ENCODE measurements at places on chromosomes 2 and 18.

GRCh38 chr2:239167766-239168444, 232.9 kb downstream of the HDAC4 start:
- no peak for DNase-seq

- DNase-seq: no peak
Observed at GRCh38 chr2:106269591-106270291, 75.6 kb upstream of the UXS1 start.

DNA sequence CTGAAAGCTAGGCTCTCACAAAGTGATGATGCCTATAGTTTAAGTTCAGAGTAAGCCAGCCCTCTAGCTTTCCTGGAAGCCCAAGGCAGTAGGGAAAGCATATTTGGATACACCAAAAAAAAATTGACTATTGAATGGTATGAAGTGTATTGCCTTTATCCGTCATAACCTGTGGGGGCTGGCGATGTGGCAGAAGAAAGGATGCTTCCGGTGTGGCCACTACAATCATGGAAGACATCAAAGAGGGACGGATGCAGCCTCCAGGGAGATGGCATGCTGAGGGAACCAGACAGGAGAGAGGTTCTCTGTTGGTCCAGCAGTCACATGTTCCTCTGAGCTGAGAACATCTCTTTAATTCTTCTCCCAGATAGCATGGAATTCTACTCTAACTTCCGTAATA, 170.3 kb downstream of the TMEM18 start:
- no peak for DNase-seq

DNA sequence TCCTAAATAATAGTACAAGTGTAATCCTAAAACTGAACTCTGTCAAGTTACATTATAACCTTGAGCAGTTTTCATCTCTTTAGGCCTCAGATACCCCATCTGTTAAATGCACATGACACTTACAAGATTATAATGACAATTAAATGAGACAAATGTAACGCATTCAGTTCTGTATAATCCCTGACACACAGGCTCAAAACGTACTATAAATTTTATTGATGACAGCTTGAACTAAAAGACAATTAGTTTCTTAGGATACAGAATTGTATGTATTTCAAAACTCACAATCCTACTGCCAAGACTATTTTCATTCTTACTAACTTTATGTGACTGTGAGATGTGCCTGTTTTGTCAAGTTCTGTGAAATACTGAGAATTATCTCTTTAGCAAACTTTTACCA, 56.2 kb downstream of the GFPT1 start:
- no peak for DNase-seq

- no peak for DNase-seq
Observed at GRCh38 chr2:195842932-195843331, 185.9 kb downstream of the SLC39A10 start.

DNA sequence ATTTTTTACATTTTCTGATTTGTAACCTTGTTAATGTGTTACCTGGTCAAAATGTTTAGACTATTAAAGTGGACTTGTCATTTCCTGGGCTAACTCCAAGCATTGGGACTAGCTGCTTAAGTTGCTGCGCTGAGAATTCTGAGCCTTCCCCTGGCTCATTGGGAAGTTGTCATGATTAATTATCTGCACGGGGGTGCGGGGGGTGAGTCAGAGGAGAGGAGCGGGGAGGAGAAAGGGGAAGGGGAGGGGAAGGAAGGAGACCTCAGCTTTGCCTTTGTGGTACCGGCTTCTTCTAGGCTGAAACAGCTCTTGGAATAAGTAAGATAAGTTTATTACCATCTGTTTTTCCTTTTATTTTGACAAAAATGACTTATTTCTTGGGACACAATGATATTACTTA, 52.9 kb upstream of the APCDD1 start:
- no peak for DNase-seq

- DNase-seq: no peak
Observed at GRCh38 chr18:23058746-23059415, 76.4 kb upstream of the CABLES1 start.

DNA sequence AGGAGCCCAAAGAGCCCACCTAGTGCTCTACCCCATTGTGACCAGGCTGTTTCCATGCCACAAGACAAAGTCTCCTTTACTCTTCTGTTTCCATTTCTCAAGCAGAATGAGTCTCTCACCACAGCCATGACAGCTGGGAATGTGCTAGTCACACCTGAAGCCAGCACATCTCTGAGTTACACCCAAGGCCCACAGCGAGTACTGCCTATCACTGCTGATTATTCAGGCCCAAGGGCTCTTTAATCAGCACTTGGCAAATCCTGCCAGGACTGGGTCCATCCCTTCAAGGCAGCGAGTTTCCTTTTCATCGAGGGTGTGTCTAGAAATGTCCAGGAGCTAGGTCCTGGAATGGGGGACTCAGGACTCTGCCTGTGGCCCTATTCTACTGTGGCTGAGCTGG, 14.6 kb upstream of the PPP1R1C start:
- DNase-seq: no peak

GRCh38 chr2:45496869-45497268, 114.2 kb downstream of the SRBD1 start:
- DNase-seq: no peak

DNA sequence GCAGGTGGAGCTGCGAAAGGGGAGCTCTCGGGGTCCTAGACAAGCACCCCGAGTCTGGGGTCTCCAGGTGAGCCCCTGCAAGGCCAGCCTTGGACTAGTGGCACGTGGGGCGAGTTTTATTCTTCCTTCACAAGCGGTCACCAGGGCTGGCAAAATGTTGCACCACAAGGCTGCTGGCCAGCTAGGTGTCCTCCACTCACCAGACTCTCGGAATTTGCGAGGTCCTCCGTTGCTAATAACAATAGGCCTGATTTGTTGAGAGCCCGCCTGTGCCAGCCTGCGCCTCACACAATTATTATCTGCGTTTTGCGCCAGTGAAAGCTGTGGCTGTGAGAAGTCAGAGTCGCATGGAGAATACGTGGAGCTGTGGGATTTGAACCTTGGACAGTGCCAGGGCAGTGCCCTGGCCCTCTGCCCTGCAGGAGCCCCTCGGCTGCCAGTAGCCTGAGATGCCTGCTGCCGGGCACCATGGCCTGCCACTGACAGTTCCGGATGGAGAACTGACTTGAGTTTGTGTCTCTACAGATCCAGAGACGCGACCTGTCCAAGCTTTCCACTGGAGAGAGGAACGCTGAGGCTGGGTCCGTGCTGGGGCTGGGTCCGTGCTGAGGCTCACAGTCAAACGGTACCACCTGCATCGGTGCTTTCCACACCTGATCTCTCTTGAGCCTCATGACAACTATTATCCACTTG, 77.6 kb upstream of the ODC1 start:
- DNase-seq: no peak

- no peak for DNase-seq
Observed at GRCh38 chr2:203016716-203017115, 2.0 kb downstream of the NBEAL1 start.

DNA sequence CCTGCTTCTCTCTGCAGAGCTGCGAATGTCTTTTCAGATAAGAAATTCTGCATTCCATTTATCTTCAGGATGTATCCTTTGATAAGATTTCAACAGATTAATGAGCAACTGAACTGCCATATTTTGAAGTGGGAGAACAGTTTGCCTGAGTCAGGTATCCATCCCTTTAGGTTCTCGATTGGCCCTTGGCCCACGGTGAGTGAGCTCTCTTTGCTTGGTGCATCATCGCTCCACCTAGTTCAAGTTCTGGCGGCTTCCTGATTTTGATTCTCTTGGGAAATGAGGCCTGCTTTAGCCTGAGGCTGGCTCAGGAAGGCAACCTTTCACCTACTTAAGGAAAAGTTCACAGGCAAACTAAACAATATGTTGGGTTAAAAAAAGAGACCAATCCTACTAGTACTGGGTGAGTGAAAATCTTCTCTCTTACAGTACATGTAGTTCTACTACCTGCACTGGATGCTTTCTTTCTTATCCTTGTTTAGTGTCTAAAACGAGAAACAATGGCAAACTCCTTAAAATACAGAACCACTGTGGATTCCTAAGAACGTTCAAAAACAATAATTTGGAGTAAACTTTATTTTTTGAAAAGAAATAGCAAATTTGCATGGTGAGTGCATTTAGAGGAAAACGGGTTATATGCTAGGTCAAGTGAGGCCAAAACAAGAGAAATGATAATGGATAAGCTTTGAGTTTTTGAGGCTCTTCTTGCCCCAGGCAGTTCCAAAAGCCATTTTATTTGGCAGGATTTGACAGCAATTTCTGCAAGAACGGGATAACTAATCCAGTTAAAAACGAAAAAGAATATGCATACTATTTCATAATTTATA, 837 bp upstream of the ACSL3 start:
- DNase-seq: no peak

GRCh38 chr18:59376351-59376935, 17.4 kb upstream of the LMAN1 start:
- DNase-seq: no peak

GRCh38 chr2:42998721-42999120, 206.3 kb upstream of the HAAO start:
- DNase-seq: no peak

GRCh38 chr18:22114526-22115321, 54.7 kb upstream of the GATA6 start:
- DNase-seq: no peak

GRCh38 chr2:31770741-31771140, 190.0 kb upstream of the SRD5A2 start:
- no peak for DNase-seq

DNA sequence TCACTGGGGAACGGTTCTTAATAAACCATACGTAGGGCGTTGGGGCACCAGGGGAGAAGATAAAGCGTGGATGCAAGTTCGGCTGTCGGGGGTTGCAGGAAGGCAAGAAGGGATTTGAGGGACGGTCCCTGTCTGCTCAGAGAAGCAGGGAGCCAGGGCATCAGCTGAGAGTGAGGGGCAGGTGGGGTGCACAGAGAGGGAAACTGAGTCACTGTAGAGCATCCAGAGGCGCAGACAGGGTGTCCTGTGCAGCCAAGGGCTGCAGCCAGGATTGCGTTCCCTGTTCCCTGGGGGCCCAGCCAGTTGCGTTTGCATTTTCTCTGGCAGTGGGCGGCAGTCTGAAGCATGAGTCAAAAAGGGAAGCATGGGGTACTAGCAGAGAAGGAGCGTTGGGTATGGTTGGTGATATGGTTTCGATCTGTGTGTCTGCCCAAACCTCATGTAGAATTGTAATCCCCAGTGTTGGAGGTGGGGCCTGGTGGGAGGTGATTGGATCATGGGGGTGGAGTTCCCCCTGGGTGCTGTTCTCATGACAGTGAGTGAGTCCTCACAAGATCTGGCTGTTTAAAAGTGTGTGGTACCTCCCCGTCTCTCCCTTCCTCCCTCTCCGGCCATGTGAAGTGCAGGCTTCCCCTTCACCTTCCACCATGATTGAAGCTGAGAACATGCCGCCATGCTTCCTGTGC, 202.9 kb downstream of the NDUFA10 start:
- no peak for DNase-seq

GRCh38 chr2:230843132-230843531, 21.6 kb upstream of the ITM2C start:
- no peak for DNase-seq

GRCh38 chr2:70480468-70480867, 73.2 kb downstream of the TGFA start:
- DNase-seq: no peak

DNA sequence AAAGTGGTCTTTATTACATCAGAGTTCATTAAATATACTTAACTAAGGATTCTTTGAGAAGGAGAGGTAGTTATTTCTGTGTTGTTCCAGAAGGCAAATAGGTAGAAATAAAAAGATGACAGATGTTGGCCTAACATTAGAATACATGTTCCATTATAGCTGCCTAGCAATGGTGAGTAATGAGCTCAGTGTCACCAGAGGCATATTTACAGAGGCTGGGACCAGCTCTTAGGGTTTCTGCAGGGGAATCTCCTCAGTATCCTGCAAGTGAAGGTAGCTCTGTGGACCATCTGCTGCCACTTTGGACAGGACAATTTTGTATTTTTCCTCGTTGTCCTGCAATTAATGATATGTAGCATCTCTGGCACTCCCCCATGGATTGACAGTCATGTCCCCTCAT, 416.0 kb downstream of the THSD7B start:
- no peak for DNase-seq

GRCh38 chr2:236265675-236266074, 1.5 kb upstream of the ASB18 start:
- no peak for DNase-seq

GRCh38 chr2:69241664-69242514, 145.1 kb downstream of the GFPT1 start:
- DNase-seq: no peak

DNA sequence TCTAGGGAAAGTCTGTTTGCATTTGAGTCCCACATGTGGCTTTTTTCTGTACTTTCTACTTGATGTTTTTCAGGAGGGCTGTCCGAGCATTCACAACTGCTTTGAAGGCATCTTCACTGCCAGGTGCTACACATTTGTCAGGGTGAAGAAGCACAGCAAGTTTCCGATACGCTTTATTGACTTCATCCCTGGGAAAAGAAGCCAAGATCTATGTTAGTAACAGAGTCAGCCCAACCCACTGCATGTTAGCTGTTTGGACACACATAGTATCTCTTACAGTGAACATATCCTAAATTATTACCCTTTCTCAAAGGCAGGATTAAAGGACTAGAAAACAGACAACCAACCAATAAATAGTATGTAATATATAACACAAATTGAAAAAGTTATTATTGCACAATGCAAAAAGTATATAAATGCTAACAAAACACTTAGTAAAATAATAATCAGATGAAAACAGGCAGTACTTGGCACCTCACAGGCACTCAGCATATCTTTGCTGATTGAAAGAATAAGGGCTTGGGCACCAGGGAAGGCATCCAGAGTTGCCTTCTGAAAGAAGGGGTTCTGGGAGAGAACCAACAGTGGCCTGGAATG, 24.1 kb downstream of the DNAJC27 start:
- DNase-seq: no peak

DNA sequence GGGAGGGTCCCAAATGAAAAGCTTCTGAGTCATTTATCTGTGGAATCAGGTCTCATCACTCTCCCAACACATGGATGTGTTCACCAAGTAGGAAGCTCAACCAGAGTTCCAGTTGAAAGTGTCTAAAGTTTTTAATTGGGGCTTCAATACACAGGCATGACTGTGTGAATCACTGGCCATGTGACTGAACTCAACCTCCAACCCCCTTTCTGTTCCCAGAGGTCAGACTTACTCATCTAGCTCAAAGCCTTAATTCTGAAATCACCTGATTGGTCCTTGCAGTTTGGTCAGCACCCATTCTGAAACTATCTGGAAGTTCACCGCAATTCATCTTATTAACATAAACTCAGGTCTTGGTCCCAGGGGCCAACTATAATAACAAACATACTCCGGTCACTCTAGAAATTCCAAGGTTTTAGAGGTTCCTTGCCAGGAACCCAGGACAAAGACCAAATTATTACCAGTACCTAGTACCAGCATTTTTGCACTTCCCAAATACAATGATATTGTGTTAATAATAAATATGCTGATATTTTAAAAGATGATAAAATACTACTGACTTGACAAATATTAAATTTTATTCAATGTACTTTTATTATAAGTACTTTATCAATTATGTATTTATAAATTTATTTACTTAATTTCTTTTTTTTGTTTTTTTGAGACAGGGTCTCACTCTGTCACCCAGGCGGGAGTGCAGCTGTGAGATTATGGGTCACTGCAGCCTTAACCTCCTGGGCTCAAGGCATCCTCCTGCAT, 10.7 kb upstream of the RBM45 start:
- no peak for DNase-seq

GRCh38 chr18:79560042-79560860, 119.4 kb upstream of the CTDP1 start:
- no peak for DNase-seq

GRCh38 chr2:187424146-187424545, 23.9 kb downstream of the CALCRL start:
- no peak for DNase-seq

GRCh38 chr2:240624011-240624949, 1.0 kb upstream of the GPR35 start:
- DNase-seq: no peak

- no peak for DNase-seq
Observed at GRCh38 chr2:62216616-62217015, 20.7 kb downstream of the B3GNT2 start.
